ENCODE measurements at places on chromosomes 6 and 20.

DNA sequence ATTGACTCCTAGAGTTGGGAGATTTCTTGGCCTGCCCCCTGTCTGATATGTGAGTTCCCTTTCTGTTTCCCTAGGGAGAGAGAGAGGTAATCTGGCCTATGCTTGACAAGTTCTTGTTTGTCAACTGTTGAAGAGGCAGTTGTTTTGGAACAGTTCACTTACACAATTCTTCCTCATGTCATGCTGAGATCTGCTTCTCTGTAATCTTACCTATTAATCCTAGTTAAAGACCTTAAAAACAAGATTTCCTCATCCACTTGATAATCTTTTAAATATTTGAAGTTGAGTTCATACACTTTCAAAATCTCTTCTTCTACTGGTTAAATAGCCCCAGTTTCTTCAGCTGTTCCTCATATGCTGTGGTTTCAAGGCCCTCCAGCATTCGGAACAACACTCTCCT, 89.9 kb downstream of the FIG4 start:
- DNase-seq = no peak

DNA sequence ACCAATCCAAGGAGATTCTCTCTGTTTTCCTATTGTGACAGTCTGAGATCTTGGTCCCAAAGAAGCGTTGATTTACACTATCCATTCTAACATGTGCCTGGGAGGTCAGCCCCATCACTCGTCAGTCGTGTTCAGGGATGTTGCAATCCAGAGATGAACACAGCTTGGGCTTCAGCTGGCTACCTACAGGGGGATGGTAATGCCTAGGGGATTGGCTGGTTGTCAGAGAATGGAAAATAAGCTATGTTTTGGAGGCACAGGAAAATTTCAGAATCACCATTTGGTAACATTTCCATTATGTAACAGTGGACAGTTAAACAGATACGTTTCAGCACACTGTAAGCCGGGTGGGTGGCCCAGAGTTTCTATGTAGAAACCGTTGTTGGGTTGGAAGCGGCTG, 147.1 kb upstream of the RALGAPA2 start:
- no peak for DNase-seq

GRCh38 chr6:105994591-105995390, 91.3 kb upstream of the PRDM1 start:
- peak; percentile 91 for DNase-seq

DNA sequence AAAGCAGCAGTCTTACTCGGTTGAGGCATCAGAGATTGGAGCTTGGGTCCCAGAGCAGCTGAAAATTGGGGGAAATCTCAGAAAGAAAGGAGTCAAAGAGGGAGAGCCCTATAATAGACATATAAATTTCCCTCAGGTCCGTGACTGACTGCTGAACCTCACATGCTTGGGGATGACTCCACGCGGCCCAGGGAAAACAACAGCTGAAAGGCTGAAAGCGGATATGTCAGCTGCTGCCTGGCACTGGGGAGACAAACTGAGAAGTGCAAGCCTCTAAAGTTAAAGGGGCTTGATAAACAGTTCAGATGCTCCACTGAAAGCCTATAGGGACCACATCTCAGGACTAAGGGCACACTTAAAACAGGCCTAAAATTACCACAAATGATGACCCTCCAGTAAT, 255.9 kb upstream of the RIN2 start:
- DNase-seq = no peak

DNA sequence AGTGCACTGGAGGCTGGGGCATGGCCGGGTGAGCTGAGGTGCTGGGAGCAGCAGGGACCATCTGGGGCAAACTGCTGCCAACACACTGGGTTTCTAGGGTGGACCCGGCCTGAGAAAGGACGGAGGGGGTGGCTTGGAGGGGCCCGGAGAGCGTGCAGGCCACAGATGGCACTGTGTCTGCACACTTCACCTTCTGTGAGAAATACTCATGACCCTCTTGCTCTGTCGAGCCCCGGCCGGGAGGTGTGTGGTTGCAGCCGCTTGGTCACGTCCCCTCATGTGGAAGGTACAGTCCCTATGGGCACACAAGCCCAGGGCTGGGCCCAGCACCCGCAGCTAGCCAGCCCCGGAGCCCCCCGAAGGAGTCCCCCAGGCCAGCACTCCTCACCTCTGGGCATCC, 59.7 kb downstream of the RBM38 start:
- peak; percentile 88 for DNase-seq

GRCh38 chr6:112343390-112343789, 3.7 kb upstream of the RFPL4B start:
- no peak for DNase-seq

- no peak for DNase-seq
Measured at GRCh38 chr6:110618591-110619267, 142.3 kb upstream of the SLC22A16 start.

DNA sequence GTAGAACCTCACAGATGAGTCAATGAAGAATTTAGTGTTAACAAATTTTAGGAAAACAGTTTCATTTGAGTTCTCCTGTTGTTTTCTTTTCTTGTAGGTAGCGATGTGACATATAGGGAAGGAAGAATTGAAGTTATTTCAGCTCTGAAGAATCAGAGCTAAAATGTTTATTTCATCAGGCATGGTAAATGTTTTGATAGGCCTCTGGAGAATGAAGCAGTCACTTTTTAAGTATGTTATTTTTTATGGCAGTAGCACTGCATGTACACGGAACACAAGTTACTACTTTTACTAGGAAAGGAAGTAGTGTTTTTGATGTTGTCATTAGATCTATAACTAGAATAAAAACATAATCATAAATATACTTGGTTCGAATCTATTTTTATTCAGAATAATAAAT, 1357.3 kb upstream of the CITED2 start:
- no peak for DNase-seq

GRCh38 chr6:132131351-132131750, 180.2 kb upstream of the CCN2 start:
- DNase-seq = no peak
